ENCODE measurements at places on chromosomes 16 and 17.

GRCh38 chr17:31274252-31274651, 22.8 kb downstream of the OMG start:
- no peak for DNase-seq

GRCh38 chr17:57955183-57955931, at the start of gene CUEDC1:
TSS of gene CUEDC1 (minus strand) at chr17:57955412. CDS start at chr17:57885564, 69,848 bp downstream.
- DNase-seq: peak; percentile 86

DNA sequence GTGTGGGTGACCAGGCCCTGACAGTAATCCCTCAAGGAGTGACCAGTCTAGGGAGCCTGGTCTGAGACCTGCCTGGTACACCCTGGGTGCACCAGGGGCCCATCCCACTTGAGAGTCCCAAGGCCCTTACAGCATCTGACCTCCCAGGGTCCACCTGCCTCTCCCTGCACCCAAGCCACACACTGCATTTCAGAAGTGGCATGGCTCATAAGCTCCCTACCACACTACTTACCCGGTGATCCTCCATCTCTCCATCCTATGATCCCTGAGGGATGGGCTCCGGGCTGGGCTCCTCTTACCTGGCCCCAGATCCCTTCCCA, 40.6 kb downstream of the LGALS9 start:
- peak; percentile 11 for DNase-seq

DNA sequence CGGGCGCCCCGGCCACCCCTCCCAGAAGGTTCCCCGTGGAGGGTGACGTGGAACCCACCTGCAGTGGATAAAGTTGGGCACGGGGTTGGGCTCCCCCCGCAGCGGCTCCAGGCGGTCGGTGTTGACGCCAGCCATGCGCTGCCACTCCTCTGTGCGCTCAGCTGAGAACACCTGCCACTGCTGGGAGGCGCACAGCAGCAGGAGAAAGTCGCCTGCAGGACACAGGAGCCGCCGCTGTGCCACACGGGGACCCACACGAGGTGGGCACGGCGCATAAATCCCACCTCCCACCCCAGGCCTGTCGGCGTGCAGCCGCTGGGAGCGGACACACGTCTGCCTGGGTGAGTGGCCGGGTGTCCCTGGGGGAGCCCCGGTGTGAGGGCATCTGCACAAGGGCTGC, 20.7 kb downstream of the CTU2 start:
- DNase-seq: no peak

GRCh38 chr17:61158376-61158775, 241.3 kb upstream of the TBX2 start:
- no peak for DNase-seq
